ENCODE measurements at places on chromosomes 13 and 19.

DNA sequence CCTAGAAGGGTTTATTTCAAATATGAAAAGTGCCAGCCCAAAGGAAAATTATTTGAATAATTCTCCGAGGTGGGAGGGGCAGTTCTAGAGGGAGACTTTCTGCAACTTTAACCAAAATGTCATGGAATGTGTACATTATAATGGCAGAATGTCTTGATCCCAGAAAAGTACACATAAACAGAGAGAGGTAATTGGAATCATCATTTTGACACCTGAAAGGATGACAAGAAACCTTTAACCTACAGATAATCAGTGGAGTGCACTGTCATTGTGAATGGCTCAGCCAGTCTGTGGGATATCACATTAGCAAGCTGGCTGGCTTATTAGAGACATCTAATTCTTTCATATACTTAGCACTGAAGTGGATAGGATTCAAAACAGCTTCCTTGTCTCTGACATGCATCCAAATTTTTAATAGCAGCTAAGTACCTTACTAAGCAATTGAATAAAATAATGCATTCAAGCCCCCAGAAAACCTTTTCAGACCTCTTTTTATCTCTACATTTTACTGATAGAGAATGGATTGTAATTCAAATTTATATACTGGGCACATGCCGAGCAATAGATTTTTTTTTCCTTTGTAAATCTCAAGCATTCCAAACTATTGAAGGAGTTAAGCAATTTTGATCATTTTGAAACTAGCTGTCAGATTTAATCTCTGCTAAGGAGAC lies 468.6 kb downstream of the COG6 start:
- DNase-seq: no peak

DNA sequence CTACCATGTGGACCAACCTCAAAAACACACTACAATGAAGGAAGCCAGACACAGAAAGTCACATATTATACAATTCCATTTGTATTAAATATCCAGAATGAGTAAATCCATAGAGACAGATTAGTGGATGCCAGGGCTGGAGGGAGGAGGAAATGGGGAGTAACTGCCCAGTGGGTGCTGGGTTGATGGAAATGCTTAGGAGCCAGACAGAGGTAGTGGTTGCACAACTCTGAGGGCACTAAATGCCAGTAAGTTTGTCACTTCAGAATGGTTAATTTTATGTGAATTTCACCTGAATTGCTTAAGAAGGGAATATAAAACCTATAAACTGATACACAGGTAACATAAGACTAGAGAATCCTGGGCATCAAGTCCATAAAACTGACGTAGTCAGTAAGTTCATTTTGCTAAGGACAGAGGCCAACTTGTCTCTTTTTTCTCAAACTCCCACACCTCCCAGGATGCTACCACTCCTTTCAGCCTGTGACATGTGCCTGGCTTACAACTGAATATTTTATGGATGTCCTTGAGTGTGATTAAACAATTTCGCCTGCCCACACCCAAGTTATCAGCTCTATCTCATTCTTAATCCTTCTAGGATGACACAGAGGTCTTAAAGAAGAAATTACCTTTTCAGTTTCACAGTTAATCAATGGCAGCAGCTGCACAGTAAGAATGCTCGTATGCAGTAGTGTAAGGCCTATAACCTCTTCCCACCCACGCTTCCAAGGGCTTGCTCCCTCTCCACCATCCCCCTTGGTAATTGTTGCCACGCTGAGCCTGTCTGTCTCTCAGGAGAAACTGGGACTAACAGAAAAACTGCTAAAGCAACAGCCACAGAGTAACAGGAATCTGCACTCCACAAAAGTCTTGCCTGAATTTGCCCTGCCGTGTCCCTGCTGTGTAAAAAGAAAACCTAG lies 5.9 kb upstream of the MLNR start:
- DNase-seq: no peak

GRCh38 chr13:45903051-45903813 lies 51.7 kb upstream of the SIAH3 start:
- no peak for DNase-seq

- peak; percentile 55 for DNase-seq
Observed at GRCh38 chr19:28217022-28217421, 995.9 kb downstream of the UQCRFS1 start.

DNA sequence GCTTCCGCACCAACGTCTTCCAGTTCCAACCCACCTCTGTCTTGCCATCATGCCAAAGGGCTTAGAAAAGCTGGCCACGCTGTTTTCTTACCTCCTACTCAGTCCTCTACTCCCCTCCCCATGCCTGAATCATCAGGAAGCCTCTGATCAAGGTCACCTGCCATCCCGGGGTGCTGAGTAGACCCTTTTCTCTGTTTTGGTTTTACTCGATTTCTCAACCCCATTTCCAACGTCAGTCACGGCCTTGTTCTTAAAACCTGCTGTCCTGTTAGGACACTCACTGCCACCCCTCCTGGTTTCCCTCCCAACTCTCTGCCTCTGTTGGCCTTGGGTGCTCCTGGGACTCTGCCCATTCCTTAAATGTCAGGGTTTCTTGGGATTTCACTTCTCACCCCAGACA lies 350.1 kb downstream of the FOXO1 start:
- DNase-seq: no peak

DNA sequence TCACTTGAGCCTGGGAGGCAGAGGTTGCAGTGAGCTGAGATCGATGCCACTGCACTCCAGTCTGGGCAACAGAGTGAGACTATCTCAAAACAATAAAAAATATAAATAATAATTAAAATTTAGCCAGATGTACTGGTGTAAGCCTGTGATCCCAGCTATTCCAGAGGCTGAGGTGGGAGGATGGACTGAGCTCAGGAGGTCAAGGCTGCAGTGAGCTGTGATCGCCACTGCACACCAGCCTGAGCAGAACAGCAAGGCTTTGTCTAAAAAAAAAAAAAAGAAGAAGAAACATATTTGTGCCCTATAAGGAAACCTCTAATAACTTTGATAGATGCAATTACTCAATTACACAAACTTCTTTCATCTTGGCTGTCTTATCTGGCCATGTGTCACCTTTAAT lies 52.3 kb downstream of the ABCC4 start:
- DNase-seq: no peak

Measured in NT2/D1 (cell line).